Activated CD4-positive, alpha-beta T cell treated with anti-CD3 and anti-CD28 coated beads, Interleukin-2, amount 10 ng/mL, durations not matched to agents 7 days and 5 days (primary cell): ENCODE measurements at places on chromosomes 12 and 14. TPM values are rescaled to one million over a fixed set of nuclear protein-coding genes. Genes with fewer than 3 reads are reported as not detected.

GRCh38 chr12:112046003-112046402 lies 32.8 kb downstream of the ERP29 start:
- no peak for DNase-seq

DNA sequence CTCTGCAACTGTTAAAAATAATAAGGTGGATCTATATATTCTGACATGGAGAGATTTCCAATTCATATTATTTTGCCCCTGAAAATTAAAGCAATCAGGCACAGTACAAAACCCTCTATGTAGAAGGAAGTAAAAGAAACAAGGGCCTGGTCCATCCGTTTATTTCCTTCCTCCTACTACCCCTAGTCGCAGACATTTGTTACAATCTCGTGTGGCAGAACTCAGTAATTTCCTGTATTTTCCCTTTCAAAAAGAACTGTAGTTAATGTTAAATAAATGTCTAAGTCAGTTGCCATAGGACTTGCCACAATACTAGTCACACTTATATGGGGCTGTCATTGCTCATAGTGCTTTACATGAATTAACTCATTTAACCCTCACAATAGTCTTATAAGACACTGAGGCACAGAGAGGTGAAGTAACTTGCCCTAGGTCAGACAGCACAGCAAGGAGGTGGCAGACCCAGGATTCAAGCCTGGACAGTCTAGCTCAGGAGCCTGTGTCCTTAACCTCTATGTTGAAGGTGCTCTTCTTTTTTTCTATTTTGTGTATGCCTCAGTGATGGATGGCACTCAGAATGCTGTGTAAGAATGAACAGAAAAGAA lies 24.2 kb downstream of the NINJ2 start:
- no peak for DNase-seq

DNA sequence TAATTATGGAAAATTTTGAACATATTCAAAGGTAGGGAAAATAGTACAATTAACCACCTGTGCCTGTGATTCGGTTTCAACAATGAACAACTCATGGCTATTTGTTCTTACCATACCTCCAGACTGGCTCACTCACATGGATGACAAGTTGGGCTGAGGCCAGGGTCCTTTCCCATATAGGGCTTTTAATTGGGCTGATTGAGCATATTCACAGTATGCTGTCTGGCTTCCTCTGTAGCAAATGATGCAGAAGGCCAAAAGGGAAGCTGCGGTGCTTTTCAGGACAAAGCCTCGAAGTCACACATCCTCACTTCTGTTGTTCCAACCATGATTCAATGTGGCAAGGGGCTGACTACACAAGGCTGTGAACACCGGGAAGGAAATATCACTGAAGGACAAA lies 297.5 kb upstream of the SLC16A7 start:
- DNase-seq: no peak

DNA sequence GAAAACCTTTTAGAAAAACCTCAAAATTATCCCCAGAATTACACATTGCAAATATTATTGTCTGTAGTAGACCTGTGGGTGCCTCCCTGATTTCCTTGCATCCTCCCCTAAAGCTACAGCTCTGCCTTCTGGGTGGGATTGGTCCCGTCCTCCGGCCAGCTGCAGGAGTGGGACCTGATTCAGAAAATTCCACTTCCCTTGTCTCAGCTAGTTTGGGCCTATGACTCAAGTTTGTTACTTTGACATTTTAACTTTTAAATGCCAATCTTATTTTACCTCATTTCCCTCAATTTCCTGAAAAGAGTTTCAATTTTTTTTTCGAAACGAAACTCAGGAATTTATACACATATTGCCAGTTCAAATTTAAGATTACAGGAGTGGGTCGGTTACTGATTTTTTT lies 13.2 kb upstream of the SLC41A2 start:
- DNase-seq: no peak

KRAS gene
- 34.6 TPM for total RNA-seq

TOMM20L gene
- not detected for total RNA-seq
